Neuronal stem cell (in vitro differentiated cells): ENCODE measurements at places on chromosomes 5 and 9.

DNA sequence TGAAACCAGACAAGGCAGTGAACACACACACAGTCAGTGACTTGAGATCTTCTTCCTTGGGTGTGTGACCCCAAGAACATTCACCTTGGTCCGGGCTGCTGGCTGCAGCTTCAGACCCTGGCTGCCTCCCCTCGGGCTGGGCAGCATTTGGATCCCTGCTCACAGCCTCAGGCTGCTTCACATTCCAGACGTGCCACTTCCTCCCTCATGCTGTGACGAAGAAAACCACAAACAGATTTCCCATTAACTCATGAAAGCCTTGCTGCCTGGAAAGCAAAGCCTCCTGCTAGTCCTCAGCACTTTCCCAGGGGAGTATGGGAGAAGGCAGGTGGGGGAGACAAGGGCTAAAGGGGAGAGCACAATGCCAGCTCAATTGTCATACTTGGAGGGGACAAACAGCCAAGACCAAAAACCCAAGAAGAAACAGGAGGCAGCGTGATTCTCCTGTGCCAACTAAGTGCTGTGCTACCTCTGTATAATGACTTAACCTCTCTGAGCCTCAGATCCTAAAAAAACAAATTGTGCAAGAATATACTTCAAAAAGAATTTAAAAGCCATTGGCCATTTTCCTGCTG is 594.6 kb upstream of the BRINP1 start:
- DNase-seq, result peak; percentile 78

DNA sequence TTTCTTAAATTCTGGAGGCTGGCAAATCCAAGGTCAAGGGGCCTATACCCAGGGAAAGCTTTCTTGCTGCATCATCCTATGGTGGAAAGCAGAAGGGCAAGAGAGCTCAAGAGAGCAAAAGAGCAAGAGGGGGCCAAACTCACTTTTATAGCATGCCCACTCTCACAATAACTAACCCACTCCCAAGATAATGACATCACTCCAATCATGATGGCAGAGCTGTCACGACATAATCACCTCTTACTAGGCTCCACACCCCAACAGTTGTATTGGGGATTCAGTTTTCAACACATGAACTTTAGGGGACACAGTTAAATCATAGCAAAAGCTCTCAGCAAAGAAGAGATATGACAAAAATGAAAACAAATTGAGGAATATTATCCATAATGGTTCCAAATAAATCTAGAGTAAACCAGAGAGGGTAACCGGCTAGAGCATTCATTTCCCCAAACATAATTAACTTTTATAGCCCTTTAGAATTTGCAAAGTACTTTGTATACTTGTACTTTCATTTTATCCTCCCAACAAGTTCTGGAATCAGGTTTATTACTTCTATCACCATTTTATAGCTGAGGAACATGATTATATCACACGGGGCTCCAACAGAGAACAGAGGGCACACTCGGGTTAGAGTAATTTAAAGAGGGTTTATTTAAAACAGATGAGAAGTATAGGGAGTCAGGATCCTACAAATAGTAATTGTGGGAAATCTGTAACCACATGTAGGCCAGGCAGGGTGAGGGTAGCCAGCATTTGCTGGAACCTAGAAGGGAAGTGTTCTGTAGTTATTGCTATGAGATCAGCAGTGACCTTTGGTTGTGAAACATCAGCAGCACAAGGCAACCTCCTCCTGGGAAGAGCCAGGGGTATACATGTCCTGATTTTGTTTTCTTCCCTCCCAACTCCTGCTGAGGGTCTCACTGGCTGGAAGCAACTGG is 7.2 kb upstream of the TARS1 start:
- no peak for DNase-seq

DNA sequence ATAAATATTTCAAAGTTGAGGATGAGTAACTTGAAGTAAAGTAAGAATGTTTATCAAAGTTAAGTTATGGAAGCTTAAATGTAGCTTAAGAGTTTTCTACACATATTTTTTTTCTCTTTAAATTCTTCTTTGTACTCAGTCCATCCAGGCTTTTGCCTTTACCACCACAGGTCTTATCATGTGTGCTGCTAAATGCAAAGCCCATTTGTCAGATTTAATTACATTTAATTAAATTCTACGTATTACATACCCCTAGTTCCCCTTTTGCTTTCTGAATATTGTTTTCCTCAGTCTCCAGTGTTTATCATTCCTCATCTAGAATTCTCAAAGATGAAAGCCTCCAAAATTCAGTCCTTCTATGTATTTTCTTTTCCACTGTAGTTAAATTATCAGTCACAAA is 1841.9 kb downstream of the EFNA5 start:
- no peak for DNase-seq

GRCh38 chr9:93154293-93154903 is 20.3 kb upstream of the NINJ1 start:
- DNase-seq, result peak; percentile 53

DNA sequence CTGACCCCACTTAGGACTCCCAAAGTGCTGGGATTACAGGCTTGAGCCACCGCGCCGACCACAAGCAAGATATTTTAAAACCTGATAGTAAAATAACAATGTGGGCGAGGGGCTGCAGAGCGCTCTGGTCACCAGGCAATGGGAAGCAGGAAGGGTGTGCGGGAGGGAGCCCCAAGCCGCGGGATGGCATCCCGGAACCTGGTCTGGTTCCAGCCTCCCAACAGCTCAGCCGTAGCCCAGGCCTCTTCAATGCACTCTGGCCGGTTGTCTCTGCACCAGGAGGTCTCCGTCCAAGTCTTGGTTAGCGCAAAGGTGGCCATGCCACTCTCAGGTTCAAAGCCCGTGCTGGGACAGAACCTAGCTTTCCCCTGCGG is 694 bp upstream of the UAP1L1 start:
- DNase-seq, result no peak

- DNase-seq, result no peak
These were observed 45.7 kb upstream of the PTGS1 start for GRCh38 chr9:122325124-122325523.

DNA sequence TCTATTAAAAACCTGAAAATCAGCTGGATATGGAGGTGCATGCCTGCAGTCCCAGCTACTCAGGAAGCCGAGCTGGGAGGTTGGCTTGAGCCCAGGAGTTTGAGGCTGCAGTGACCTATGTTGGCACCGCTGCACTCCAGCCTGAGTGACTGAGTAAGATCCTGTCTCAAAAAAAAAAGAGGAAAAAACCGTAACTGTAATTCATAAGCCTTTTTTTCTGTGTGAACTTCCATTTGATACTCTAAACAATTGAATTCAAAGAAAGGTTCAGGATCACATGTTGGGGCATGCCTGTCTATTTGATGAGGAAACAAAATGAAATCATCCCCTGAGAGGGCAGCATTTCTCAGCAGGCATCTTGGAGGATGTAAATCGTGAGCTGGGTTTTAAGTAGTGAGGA is 38.8 kb downstream of the ITGA2 start:
- no peak for DNase-seq

- no peak for DNase-seq
These were observed 442.0 kb downstream of the DMRT2 start for GRCh38 chr9:1492156-1492555.

DNA sequence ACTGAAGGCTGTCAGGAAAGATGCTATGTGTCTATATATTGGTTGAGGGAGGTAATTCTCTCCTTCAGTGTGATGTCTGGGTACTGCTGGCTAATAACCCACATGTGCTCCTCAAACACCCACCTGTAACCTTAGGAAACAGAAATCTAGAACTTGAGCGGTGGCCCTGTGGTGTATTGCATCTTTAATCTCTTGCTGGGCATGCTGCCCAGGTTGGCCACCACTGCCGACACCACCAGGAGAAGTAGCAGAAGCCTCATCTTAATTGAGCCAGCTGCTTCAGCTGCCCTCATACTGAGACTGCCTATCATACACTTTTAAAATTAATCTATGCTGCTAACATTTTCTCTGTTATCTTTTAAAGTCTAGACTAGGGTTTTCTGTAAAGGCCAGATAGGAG is 103.5 kb upstream of the C5orf63 start:
- no peak for DNase-seq

GRCh38 chr9:125883565-125884217 is 136.5 kb downstream of the PBX3 start:
- DNase-seq, result no peak

- DNase-seq, result no peak
These were observed 104.5 kb upstream of the NUDT12 start for GRCh38 chr5:103667068-103667467.

- DNase-seq, result no peak
These were observed 40.7 kb upstream of the RNU6ATAC start for GRCh38 chr9:134204991-134205578.

GRCh38 chr5:139588962-139589361 is 27.8 kb downstream of the UBE2D2 start:
- no peak for DNase-seq

DNA sequence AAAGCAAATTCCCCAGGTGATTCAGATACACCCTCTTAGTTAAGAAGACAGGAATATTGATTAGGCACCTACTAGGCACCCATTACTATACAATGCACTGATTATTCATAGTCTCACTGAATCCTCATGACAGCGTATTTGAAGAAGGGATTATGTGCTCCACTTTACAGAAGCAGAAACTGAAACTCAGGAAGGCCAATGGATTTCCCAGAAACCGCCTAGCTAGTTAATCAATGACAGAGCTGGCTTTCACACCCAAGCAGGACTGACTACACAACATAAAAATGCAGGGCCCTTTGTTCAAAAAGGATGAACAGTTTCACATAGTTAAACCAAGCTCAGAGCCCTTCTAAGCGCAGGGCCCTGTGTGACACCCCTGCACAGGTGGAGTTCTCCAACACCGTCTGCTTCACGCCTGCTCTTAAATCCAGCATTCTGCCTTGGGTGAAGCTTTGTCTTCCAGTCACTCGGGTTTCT is 117.3 kb downstream of the TTLL11 start:
- DNase-seq, result no peak

DNA sequence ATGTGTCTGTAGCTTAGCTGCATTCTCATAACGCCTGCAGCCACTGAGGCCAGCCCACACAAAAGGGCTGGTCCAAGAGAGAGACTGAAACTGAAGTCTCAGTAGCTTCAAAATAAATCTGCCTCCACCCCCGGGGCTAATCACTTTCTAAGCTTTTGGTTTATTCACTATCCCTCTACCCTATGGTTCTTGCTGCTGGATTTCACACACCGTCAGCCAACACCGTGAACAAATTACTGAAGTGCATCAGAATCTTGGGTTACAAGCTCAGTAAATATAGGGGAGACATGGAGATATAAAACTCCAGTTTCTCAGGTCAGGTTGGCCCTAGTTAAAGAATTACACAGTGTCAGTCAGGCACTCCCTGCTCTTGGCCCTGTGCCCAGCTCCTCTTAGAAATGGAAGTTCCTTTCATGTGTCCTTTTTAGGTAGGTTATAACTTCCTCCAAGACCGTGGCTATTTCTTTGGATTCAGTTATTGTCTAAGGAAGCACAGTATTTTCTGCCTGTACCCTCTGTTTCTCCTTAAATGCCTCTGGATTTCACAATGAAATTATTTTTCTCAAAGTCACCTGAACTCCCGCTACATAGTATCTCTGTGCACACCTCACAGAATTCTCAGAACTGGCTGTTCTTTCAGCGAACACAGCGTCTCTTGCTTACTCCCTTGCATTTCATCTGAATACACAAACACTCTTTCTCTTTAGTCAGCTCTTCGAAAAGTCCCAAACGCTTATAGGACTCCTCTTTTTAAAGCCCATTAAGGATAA is 112.5 kb downstream of the FAM174A start:
- DNase-seq, result no peak

- no peak for DNase-seq
These were observed 1373.7 kb upstream of the DMAC1 start for GRCh38 chr9:9173264-9173663.

DNA sequence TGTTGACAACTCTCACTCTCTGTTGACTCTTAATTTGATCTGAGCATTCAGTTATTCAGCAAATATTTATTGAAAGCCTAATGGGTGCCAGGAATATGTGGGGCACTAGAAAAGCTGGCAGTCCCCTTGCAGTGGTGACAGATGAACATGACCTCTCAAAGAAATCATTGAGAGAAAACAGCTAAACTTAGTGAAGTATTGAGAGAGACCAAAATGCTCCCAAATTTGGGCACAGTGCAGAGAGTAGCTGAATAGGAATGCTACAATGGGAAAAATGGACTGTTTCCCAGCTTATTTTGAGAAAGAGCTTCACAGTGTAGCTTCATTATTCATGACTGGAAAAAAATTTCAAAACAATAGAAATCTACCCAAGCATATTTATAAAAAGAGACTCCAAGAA is 257.9 kb downstream of the SGCD start:
- no peak for DNase-seq

DNA sequence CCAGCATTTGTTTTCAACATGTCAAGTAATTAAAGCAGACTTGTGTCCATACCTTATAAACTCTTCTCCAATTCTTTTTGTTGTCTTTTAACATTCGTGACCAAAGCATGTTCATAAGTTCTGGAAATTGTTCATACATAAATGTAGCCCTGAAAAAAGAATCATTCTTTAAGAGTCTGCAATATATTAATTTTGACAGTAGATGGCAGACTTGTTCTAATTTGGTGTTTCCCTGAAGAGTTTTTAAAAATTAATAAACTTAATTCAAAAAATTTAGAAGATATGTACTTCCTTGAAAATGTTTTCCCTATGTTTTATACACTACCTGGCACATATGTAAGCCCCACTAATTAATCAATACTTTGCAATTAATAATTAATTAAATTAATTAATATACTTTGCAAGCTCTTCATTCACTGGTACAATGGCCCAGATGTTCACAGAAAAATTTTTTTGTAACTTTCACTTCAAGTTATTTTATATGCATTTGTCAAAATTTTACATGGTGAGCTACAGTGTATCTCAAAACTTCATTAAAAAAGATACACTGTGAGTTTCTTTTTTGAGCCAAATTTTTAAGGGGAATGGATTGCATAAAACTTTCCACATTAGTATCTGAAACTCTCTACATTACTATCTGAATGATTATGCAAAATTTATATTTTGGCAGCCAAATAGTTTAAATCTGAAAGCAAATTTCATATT is 42.1 kb downstream of the CLINT1 start:
- no peak for DNase-seq

DNA sequence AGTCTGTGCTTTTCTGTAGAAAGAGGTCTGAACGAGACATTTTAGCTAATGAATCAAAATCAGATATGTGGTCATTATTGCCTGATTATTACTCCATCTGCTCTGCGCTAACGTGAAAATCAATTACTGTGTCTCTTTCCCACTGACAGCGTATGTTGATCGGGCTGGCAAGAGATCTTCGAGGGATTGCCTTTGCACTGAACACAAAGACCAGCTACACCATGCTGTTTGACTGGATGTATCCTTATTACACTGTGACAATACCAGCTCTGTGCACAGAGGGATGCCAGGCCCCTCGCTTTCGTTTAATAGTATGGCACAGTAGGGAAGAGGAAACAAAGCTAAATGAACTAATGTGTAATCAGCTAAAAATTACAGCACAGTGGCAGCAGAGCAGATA is 103.7 kb upstream of the TLX3 start:
- DNase-seq, result peak; percentile 17
